ENCODE measurements at places on chromosomes 5 and 9.

DNA sequence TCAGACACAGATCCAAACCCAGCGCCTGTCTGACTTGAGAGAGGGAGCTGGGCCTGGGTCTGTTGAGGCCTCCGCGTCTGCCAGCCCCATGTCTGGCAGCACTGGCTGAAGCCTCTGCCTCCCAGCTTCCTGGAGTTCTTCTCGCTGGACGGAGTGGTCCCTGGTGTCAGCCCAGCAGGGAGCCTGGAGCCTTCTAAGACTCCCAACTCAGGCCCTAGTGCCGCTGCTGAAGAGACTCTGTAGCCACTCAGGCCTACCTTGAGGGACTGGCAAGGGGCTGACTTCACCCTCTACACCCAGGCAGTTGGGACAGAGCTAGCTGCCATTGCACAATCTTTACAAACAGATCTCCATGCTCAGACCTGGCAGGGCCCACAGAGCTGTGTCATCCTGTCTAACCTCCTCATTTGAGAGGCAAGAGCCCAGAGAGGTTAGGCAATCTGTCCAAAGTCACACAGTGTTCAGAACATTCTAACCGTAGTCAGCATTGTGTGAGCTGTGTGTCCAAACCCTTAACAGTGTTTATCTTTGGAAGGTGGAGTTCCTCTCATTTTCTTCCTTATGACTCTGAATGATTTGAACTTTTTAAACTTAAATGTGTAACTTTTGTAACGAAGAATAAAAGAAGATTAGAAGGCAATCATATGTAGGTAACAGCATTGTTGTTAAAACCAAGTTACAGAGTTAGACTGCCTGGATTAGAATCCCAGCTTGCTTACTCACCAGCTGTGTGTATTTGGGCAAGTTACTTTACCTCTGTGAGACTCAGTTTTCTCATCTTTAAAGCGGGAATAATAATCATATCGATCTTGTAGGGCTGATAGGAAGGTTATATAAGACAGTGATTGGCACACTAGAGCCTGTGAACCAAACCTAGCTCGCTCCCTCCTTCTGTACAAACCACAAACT lies 4.6 kb upstream of the DUSP1 start:
- no peak for DNase-seq

- no peak for DNase-seq
Observed at GRCh38 chr5:140574165-140574564, 9.5 kb downstream of the SLC35A4 start.

DNA sequence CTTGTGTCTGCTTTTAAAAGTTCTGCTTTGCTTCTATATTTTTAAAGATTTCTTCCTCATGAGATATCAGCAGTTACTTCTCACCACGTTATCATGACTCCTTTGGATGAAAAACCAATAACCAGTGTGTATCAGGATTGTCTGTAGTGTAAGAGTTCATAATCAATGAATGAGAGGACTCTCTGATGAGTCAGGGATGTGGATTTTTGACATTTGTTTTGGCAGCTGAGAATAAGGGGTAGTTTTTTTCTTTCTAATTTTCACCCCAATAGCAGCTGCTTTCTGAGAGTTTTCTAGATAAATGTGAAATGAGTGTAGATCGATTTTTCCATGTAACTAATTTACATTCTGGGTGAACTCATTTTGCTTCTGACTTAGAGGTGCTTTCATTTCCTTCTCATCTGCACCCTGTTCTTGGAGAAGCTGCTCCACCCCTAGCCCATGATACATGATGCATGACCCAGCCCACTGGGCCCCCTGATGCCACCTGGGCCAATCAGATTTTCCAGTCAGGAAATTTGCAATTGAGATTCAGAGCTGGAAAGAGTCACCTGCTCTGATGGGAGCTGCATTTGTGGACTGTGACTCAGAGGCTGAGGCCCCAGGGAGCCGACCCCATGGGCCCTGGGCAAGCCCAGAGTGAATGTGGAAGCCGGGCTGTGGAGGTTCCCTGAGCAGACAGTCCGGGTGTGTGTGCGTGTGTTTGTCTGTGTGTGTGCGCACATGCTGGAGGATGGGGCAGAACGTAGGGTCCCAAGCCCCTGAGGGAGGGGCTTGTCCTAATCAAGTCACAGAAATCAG lies 159.3 kb downstream of the RGS3 start:
- DNase-seq, result peak; percentile 24

- DNase-seq, result no peak
Observed at GRCh38 chr5:31847354-31847753, 208.4 kb downstream of the PDZD2 start.

GRCh38 chr9:69036309-69036708 lies 757 bp downstream of the FXN start:
- no peak for DNase-seq

DNA sequence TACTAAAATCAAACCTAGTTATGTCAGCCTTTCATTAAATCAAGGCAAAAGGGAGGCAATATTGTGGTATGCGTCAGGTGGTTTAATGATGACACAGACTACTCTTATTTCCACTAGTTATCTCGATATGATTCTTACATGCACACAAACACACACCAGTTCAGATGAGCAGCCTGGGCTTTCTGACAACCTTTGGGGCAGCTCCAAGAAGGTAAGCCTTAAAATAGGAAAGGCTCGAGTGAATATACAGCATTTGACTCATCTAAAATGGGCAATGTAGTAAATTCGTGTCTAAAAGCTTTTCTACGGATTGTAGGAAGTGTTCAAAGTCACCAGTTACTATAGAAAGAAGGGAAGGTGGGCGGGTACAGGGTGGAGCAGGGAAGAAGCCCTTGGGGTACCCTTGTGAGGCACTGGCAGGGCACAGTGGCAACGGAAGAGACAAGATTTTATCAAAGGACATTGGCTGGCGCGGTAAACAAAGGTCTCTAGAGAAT lies 1.9 kb downstream of the ANKH start:
- no peak for DNase-seq

GRCh38 chr9:138071292-138071691 lies 193.7 kb downstream of the CACNA1B start:
- DNase-seq, result no peak

DNA sequence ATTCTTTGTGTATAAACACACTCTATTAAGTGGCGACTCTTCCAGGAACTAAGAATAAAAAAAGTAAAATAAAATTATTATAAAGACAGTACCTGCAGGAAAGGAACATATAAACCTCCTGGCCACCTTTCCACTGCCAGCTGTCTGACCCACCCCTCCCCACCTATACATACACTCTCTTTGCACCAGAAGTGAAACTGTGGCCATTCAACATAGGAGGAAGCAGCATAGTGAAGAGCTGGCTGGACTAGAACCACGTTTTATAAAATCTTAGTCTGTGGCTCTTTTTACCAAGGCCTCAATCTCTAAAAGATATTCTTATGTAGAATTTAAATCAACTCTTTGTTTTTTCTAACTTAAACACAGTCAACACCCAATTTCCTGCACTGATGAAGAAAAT lies 289.6 kb downstream of the GABRB2 start:
- no peak for DNase-seq

- no peak for DNase-seq
Observed at GRCh38 chr9:17799369-17799768, 220.5 kb downstream of the SH3GL2 start.

DNA sequence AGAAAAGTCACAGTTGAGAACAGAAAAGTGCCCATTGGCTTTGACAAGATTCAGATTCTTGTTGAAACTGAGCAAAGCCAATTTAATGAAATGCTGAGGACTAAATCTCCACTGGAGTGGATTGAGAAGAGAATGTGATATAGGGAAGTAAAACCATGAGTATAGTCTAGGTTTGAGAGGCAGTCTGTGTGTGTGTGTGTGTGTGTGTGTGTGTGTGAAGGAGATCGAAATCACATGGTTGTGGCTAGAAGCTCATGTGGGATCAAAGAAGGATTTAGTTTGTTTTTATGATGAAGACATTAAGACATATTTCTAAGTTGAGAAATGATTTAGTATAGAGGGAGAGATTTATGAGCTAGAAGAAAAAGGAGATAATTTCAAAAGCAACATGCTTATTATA lies 275.7 kb upstream of the DAB2 start:
- DNase-seq, result no peak

DNA sequence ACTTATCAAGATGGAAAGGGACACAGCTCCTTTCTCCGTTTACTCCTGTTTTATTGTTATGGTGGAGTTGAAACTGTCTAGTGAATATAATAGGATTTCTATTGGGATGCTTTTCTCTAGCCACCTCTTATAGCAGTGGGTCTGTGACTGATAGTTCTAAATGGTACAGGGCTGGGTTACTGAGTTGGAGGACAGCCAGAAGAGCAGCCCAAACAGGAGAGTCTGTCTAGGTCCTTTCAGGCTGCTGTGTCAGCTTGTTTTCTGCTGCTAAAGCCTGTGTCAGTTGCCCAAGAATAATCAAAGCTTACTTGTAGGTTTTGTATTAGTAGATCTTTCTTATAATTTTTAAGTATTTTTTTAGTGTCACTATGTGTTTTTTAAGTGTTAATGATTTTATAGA lies 356.0 kb upstream of the SEMA6A start:
- DNase-seq, result no peak

DNA sequence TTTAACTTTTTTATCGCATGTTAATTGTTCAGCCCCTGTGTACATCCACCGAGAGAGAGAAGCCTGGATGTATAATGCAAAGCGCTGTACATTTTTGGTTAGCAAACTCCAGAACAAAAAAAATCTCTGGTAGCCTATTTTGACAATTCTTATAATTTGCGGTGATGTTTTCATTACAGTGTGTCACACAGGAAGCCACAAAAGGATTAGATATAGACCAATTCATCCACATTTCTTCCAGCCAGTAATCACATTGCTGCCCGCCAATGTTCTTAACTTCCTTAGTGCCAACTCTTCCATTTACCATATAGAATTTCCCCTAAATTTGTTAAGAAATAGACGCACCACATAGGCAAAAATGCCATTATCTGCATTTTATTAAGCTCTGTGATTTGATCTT lies 435.6 kb downstream of the EFNA5 start:
- DNase-seq, result no peak

DNA sequence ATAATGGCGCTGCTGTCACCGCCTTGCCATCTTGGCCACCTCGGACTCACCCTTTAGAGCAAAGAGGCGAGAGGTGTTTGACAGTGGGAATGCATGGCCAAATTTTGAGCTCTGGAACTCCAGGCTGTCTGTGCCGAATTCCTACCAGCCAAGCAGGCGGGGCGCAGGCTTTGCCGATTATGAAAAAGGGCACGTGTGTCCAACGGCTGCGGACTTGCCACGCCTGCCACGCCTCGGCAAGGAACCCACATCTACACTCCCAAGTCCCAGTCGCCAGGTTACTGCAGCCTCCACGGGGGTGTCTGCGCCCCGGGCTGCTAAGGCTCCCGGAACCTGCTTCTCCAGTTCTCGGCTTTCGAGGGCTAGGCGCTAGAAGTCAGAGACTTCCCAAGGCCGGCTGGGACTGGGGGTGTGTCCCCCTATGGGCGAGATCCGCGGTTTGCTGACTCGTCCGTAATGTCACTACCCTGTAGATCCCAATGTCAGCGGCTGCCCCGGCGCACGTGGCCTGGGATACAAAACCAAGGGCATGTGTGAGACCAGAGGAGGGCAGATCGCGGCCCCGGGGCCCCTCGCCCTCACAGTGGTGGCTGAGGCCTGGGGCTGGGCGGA lies 2.8 kb downstream of the NPR3 start:
- DNase-seq, result no peak

GRCh38 chr5:157025093-157025698 lies 33.7 kb downstream of the HAVCR1 start:
- no peak for DNase-seq

DNA sequence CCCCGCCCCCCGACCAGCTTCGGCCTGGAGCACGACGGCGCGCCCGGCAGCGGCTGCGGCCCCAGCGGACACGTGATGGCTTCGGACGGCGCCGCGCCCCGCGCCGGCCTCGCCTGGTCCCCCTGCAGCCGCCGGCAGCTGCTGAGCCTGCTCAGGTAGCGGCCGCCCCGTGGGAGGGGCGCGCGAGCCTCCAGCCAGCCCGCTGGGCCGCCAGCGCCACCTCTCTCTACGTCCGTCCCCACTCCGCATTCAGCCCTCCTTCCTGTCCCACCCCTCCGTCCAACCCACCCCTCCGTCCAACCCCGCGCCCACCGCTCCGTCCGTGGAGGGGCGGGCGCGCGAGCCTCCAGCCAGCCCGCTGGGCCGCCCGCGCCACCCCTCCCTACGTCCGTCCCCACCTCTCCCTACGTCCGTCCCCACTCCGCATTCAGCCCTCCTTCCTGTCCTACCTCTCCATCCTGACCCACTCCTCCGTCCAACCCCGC lies 6.5 kb downstream of the ADAMTS13 start:
- peak; percentile 53 for DNase-seq

GRCh38 chr5:43643327-43643726 lies 40.3 kb downstream of the NNT start:
- no peak for DNase-seq

DNA sequence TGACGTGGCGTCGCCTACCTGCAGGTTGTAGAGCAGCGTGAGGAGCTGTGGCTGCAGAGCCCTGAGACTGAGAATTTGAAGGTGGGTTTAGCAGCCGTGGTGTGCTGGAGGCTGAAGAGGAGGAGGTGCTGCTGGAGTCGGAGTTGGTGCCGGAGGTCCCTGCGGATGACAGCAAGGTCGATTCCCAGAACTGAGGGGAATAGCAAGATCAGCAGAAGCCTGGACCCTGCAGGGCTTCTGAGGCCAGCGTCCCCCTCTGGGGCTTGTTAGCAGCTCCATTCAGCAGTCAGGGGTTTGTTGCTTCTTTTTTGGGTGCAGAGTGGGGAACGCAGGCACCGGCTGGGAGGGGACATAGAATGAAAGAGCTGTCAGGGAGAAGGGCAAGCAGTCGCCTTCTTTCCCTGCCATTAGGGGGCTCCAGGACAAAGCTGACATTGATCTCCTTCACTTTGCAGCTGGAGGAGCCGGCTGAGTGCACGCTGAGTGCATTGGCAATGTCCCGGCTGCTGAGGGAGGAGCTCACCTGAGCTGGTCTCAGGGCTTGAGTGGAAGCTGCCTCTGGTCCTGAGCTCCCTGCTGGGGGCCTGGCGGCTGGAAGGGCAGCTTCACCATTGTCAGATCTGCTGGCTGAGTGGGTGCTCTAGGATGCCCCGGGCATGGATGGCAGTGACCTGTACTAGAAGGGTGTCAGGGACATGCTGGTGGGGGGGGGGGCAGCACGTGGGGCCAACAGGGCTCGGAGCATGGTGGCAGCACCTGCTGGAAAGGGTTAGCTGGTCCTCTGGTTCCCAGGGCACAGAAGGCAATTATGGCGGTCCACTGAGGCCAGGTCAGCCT lies 20.8 kb downstream of the OBP2B start:
- peak; percentile 82 for DNase-seq

GRCh38 chr9:25519286-25519685 lies 159.0 kb downstream of the TUSC1 start:
- peak; percentile 14 for DNase-seq

DNA sequence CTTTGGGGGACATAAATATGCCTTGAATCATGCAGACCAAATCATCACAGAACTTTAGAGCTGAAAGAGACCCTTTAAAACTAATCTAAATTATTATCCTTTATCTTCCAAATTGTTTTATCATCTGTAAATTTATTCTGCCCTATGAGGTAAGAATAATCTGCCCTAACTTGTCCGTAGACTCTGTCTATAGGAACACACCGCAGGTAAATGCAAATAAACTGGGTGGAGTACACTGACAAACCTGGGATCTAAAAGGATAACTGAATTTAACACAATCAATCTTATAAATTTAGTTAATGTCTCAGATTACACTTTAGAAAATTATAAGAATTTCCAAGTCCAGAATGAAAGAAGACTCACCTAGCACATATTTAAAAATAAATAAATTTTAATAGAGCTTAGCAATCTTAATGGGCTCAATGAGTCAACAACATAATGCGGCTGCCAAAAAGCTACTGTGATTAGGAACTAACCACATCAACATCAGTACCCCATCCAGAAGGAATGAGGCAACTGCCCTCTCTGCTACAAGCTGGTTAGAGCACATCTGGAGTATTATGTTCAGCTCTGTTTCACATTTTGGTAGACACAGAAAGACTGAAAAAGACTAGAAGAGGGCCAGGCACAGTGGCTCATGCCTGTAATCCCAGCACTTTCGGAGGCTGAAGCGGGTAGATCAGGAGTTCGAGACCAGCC lies 5.6 kb downstream of the MEGF9 start:
- DNase-seq, result peak; percentile 23
